ENCODE measurements at places on chromosomes 1 and 21. TPM values are rescaled to one million over a fixed set of nuclear protein-coding genes. Genes with fewer than 3 reads are reported as not detected.

Gene ADORA1
- total RNA-seq, result 42.0 TPM

GRCh38 chr1:115989699-115990098, 13.4 kb downstream of the SLC22A15 start:
- no peak for DNase-seq

Gene LDLRAD2
- total RNA-seq, result not detected

Gene OR2W3
- total RNA-seq, result not detected

DNA sequence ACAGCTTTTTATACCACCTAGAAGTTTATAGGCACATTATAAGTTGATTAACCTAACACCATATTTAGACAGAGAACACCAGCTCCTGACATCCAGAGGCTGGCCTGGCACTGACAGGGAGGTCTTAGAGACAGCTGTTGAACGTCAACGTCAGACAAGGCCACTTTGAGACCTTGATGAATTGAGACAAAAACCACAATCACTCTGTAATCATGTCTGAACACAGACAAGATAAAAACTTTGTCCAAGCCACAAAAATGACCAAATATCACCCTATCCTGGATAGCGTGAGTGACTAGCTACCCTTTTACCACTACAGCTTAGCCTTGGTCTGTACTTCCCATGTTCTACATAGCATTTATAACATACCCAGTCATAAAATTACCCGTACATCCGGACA, 403.6 kb upstream of the CHRM3 start:
- peak; percentile 75 for DNase-seq

Measured in myocyte (in vitro differentiated cells).